Globus pallidus (tissue), 1 donor: ENCODE measurements at places on chromosomes 2 and 18.
A peak's percentile ranks its signal among the peaks of the same experiment; 100 is the strongest.

DNA sequence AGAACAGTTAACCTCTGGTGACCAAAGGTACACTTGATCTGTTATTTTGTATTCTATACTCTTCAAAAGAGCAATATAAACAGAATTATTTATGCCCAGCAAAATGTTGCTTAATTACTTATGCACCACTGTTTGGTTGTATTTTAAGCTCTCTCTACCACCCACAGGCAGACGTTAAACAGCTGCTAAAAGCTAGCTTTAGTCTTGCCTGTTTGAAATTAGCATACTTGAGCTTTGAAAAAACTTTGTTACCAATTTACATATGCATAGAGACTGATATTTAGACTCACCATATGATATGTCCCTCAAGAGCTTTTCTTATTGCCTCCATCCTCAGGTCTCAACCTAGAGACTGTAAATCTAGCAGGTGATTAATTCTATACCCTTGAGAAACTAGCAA lies 426.9 kb downstream of the NR4A2 start:
- no peak for DNase-seq

DNA sequence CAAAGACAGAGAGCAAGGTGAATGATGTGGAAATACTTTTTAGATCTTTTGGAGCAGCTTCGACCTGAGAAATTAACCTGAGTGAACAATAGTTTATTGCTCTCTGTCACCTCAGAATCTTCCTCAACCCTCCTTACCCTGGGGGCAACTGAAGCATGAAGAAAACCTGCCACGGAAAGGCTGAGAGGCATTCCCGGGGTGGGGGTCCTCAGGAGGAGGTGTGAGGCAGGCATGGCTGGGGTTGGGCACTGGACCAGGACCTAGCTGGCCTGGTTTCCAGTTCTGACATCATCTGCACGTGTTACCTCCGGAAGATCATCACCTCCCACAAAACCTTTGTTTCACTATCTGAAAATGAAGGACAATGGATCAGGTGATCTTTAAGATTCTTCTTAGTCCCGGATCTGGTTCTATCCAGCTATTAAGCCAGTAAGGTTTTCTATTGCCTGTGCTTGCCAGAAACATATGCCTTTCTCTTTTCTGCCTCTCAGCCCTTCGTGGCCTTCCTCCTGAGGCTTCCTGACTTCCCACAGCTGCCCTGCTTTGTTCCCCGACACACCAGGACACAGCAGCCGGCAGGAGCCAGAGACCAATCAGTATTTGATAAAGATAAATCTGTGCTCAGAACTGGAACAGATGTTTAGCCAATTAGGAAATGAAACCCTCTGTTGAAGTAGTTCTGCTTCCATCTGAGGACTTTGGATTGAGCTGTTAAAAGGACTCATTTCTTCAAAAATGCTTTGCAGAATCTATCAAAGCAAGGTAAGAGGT lies 232.5 kb downstream of the TDRD15 start:
- DNase-seq = no peak

DNA sequence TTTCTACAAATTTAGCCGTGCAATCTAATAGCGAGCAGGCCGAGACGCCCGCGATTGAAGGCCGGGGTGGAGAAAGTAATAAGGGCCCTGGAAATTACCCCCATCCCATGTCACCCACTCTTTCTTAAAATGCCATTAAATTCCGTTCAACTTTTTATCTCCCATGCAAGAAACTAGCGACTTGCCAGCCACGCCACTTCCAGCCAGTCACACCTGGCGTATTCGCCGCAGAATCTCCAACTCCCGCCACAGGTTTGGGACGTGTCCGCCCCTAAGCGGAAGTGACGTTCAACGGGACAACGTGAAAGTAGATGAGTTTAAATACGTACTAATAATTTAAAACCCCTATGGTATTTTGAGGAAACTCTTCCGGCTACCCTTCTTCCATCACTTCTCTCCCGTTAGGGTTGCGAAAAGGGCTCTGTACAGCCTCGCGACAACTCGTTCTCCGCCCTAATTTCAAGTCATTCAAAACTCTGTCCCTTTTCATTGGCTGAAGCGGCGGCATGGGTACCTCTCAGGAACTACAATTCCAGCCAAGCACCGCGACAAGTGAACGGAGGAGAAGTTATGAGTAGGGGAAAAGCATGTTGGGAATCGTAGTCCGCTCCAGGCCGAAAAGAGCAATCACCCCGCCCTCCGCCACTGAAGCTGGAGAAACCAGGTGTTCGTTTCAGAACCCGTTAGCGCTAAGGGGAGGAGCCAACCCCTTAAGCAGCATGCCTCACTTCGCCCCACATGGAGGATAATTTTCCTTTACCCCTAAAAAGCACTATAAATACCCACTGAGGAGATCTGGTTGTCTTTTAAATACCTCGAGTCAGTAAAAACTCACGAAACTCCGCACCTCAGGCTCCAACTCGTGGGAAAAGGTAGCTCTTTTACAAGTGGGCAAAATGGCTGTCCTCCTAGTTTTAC lies at the start of gene ZRANB3:
ZRANB3 (minus strand) TSS at position 906 of the 918 bp plus-strand sequence.
- peak; percentile 98 for DNase-seq

DNA sequence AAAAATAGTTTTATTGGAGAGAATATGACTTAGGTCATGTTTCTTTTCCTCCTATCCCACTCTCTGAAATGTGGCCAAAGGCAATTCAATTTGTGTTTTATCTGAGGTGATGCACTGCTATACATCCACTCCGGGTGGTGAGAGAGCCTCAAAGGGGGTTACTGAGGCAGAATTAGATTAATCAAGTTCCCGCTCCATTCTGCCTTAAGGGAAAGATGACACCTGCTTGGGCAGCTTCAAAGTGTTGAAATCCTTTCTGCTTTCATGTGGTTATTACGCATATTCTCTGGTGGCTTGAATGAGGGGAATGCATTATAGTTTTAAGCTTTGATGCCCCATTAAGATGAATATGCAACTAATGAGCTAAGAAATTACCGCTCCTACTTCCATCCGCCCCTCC lies 213.0 kb upstream of the TMEFF2 start:
- no peak for DNase-seq

DNA sequence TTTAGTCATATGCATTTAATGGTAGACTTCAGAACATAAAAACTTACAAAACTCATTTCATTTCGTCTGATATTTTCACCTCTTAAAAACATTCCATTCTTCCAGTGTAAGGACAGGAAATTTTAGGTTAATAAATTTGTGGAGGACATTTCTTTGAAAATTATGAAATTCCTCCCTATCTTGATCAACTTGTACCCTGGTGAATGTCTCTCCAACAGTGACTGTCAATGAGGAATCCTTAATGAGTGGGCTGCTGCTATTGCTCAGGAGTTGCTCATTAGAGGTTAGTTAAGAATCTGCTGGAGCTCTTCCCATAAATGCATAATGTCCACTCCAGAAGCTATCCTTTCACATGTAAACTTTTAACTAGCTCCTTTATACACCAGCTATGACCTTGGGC lies 69.1 kb downstream of the LRP1B start:
- DNase-seq = no peak
